ENCODE measurements at places on chromosomes 3 and 15.

- no peak for DNase-seq
These were observed 12.2 kb downstream of the ROBO2 start for GRCh38 chr3:77052051-77052501.

DNA sequence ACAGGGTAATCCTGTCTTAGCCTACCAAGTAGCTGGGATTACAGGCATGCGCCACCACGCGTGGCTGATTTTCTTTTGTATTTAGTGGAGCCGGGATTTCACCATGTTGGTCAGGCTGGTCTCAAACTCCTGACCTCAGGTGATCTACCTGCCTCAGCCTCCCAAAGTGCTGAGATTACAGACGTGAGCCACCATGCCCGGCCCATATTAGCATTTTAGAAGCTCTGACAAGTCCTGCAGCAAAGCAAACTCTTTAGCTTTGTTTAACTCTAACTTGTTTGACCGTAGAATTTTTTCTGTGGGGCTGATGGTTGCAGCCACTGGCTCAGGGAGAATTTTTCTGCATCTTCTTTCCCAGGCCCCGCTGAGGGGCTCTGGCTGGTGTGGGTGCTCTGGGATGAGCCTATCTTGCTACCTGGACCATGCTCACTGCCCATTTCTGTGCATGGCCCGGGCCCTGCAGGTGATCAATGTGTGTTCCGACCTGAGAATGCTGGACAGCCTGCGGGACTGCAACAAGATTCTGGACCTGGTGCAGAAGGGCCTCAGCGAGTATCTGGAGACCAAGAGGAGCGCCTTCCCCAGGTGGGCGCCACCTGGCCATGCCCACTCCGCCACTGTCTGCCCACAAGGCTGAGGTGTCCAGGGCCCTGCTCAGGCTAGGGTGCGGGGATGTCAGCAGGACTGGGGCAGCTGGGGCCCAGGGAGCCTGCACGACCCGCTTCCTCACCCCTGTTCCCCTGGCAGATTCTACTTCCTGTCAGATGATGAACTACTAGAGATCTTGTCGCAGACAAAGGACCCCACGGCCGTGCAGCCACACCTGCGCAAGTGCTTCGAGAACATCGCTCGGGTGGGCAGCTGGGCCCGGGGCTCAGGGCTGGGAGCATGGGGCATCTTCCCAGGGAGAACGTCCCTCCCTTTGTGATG lies 41.3 kb downstream of the DNAH1 start:
- no peak for DNase-seq

DNA sequence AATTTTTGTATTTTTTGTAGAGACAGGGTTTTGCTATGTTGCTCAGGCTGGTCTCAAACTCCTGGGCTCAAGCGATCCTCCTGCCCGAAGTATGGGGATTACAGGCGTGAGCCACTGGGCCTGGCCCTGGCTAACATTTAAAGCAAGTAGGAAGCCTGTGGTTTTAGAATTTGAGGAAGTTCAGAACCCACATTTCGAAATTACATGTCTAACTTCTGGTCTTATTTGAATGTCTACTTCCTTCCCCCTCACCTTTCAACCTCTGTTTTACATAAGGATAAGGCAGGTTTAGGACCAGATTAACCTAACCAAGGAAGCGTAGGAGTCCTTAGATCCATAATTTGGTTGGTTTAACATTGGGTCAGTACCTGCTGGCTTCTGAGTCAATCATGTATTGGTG lies 120.5 kb upstream of the PROK2 start:
- no peak for DNase-seq

- DNase-seq = no peak
These were observed 1.8 kb downstream of the EPM2AIP1 start for GRCh38 chr3:36991147-36991546.

DNA sequence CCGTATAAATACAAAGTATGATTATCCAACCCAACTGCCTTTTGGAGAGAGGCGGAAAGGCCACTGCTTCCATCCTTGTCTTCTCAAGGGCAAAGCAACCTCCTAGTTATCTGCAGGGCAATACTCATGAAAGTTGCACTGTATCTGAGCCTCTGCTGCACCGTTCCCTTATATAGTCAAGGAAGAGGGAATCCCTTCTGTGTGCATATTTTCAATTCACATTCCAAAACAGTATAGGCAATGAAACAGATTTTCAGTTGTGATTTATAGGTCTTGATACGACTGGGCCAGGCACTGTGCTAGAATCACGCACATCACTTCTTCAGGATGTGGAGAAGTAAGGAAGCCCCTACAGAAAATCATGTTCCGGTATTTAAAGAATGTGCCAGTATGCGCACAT lies 455.7 kb downstream of the FOXP1 start:
- no peak for DNase-seq

- no peak for DNase-seq
These were observed 8.7 kb downstream of the MYL3 start for GRCh38 chr3:46854555-46854991.

GRCh38 chr15:80152896-80153876 lies at the start of gene FAH:
Gene FAH, plus strand, starts transcription at chr15:80152999. Its CDS starts 56 bp downstream, at chr15:80153055.
- no peak for DNase-seq

GRCh38 chr3:183328823-183329222 lies 75.8 kb downstream of the B3GNT5 start:
- DNase-seq = no peak
